Central memory CD4-positive, alpha-beta T cell (primary cell): ENCODE measurements at places on chromosomes 13 and 19.

DNA sequence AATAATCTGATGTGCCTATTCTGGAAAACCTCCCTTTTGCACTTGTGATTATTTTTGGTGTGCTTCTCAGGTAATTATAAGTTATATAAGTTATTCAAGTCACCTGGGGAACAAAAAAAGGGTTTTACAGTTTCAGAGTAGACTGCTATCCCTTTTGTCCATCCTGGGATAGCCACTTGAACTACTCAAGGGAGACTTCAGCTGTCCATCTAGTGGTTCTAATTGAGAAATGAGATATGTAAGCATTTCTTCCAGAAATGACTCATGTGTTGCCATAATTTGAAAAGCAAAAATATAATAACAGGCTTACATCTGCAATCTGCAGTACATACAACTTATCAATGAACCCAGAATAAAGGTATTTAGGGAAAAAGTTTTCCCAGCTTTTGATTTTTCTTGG, 20.4 kb downstream of the UBL3 start:
- no peak for DNase-seq

DNA sequence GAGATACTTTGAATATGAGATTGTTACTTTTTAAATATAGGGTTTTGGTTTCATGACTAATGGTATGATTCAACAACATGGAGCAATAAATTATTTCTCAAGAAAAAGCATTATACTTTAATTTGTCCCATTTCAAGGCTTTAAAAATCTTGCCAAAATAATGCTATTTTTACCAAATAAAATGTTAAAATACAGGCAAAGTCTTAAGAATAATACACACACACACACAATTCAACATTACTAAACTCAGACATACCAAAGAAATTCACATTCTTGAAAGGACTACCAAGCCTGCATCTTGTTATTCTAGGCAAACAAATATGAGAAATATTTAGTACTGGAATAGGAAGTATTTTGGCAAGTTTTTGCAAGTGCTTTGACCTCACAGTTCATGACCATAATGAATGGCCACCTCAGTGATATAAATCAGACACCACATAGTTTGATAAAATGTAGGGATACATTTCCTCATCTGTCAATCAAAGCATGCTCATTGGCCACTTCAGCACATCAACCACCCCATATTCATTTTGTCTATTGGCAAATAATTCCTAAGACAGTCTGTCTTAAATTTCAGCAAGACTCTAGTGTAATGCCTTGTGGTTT, 107.2 kb downstream of the NALCN start:
- no peak for DNase-seq

- DNase-seq: no peak
Measured at GRCh38 chr19:35455616-35456201, 7.7 kb downstream of the FFAR2 start.

GRCh38 chr13:110644892-110645521, 29.7 kb downstream of the NAXD start:
- DNase-seq: peak; percentile 49

DNA sequence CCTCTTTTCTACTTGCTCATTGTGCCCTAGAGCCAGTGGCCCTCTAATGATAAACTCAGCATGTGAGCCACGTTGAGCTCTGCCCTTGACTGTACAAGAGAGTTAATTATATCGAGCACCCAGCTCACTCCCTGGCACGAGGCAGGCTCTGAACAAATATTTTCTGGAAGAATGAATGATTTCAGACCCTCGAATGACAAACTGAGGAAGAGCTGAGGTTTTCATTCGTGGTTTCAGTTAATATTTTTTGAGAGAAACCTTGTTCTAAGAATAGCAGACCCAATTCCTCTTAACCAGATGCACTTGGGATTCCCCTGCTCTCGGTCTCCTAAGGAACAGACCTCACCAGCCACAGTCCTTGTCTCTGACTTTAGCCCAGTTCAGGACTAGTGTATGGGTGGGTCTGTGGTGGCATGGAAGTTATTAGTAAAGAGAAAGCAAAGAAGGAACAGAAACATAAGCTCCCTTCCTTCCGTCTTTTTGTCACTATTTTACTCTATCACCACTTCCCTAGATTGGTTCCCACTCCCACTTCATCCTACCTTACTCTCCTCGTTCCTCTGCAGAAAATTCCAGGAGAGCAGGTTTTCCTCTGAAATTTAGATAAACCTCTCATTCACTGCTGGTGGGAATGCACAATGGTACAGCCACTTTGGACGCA, 22.1 kb upstream of the WDFY2 start:
- no peak for DNase-seq

- no peak for DNase-seq
Measured at GRCh38 chr19:16111909-16112752, 442 bp downstream of the RAB8A start.

DNA sequence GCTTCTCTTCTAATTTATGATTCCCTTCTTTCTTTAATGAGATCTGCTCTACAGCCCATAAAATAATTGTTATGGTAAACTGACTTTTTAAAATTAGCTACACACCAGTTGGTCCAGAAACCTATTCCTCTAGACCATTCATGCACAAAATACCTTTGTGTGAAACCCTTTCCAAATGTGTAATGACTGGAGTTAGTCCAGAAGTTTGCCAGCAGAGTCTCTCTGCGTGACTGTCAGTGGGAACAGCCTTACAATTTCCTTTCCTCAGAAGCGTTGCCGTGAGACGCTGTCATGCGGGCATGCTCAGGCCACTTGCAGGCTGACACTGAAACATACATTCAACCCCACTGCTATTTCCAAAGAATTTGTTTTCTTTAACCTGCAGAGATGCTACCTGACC, 965.2 kb downstream of the PCDH9 start:
- DNase-seq: no peak

GRCh38 chr19:3819989-3820388, 33.8 kb upstream of the MATK start:
- no peak for DNase-seq

DNA sequence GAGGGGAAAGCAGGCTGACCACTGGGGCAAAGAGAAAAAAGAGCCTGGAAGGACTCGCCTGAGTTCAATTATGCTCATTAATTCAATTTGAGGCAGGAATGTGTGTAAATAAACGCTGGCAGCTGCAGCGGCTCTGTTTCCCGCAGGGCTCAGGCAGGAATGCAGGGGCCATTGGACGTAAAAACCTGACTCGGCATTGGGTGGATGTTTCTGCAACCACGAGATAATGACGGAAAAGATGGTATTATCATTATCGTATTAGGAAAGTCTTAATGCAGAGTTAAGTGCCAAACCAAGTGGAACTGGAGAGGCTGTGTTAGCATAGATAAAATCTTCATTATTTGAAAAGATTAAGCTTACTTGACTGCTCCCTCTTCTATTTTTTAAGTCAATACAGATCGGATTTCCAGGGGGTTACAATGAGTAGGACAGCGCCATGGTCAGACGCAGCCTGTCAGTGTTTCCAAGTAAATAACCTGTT, 169.8 kb downstream of the SHISA2 start:
- DNase-seq: no peak

DNA sequence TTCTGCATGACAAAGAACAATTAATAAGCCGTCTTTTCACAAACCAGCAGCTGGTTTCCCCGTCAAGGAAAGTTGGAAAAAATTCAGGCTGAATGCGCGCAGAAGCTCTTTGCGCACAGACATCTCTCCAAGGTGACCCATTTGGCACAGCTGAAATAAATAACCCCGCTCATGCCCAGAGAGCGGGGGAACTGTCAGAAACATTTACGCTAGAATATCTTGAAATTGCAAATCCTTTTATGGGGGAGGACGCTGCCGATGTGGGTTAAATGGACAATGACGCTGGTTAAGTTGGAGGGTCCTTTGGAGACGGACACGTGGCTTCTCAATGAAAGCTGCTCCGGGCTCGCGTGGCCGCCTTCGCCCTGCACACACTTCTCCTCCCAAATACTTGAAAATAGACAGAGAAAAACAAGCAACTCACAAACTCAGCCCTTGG, 30.6 kb downstream of the GSX1 start:
- DNase-seq: no peak

- DNase-seq: no peak
Measured at GRCh38 chr19:34305221-34306083, 51.1 kb downstream of the GARRE1 start.

DNA sequence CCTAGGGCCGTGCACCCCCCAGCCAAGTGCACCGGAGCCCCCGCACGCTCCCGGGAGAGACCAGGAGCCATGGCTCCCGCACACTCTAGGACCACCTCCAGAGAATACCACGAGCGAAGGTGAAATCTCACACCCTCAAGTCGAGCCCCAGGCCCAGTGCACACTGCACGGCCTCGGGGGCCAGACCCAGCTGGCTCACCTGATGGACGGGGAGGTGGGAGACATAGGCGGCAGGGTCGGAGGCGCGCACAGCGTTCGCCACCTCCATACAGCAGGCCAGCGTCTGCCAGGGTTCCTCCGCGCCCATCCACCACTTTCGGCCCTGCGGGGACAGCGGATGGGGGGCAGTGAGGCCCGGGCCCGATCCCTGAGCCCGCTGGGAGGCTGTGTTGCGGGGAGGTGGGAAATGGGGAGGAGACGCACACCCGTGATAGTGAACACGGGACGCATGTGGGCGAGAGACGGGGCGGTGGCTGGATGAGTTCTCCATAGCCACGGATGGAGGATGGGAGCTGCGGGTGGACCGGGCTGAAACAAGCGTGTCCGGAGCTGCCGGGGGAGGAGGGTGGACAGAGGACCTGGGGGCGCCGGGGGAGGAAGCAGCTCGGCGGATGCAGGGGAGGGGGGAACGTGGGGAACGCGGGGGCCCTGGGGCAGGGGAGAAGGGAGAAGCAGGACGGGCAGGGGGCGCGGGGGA, 13.0 kb downstream of the POLRMT start:
- DNase-seq: no peak

DNA sequence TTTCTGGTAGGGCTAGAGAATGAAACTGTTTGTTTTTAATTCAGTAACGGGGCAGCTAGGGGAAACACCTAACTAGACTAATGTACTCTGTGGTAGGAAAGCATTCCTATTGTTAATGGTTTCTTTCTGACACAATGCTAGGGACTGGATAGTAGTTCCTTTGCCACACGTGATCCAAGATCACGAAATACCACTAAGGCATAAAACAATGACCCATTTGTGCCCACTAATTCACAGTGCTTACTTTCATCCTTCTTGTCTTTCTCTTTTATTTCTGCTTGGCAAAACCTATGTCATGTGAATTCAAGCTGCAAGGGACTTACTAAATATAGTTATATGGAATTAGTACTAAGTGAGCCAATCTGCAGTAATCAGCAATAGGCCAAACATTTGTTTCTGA, 834.1 kb upstream of the SLITRK6 start:
- no peak for DNase-seq

- no peak for DNase-seq
Measured at GRCh38 chr19:57324992-57325391, 4.7 kb downstream of the ZNF543 start.

GRCh38 chr13:33138441-33138840, 122.2 kb downstream of the KL start:
- no peak for DNase-seq

DNA sequence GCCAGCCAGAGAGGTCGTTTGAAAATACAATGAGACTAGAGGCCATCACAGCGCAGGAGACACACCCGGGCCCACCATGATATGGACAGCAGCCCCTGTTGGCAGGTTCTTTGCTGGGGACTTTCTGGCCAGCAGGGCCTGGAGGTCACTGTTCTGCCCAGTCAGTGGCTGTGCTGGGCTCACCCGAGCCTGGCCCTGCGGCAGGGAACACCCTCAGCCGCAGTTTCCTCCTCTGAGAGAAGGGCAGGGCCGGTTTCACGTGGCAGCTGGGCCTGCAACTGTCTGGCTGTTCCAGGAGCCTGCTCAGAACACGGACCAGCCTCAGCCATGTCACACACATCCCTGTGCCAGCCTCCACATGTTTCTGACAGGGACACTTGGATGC, 39.4 kb downstream of the ADPRHL1 start:
- no peak for DNase-seq

GRCh38 chr13:101925731-101926130, 473.3 kb downstream of the ITGBL1 start:
- DNase-seq: no peak

GRCh38 chr19:4575267-4576015, 16.0 kb upstream of the SEMA6B start:
- no peak for DNase-seq

DNA sequence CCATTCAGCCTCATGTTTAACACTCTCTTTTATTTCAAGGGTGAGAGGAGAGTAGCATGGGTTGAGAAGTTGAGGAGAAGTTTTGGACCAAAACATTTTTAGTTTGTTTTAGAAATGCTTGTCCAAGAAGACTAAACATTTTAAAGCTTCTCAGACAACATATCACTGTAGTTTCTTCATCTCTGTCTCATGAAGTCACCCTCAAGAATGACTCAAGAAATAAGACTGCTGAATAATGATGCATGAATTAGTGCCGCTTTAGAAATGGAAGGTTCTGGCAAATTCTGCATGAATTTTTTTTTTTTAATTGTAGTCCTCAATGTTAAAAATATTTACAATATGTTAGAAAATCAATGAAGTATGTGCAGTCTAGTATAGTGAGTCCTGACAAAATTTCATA, 422.7 kb upstream of the ARGLU1 start:
- no peak for DNase-seq

GRCh38 chr13:47991859-47992258, 9.2 kb downstream of the SUCLA2 start:
- DNase-seq: no peak
